Neural cell (in vitro differentiated cells): ENCODE measurements at places on chromosomes 4 and X. TPM values are rescaled to one million over a fixed set of nuclear protein-coding genes. Genes with fewer than 3 reads are reported as not detected.

Gene SETD7
- 12.0 and 20.9 TPM in 2 replicates for polyA plus RNA-seq

Gene HELT
- polyA plus RNA-seq, result not detected in 2 replicates

Gene SPANXD
- not detected in 2 replicates for polyA plus RNA-seq

Gene SYN1
- 4.3 and 6.7 TPM in 2 replicates for polyA plus RNA-seq

Gene FRAS1
- polyA plus RNA-seq, result 2.8 and 3.5 TPM in 2 replicates

Gene FAM193A
- 11.6 and 12.7 TPM in 2 replicates for polyA plus RNA-seq

Gene SPANXN2
- not detected in 2 replicates for polyA plus RNA-seq

Gene CLRN2
- polyA plus RNA-seq, result not detected in 2 replicates

Gene FAM114A1
- 0.32 TPM in 1 of 2 replicates, not detected in the other for polyA plus RNA-seq

Gene TKTL2
- polyA plus RNA-seq, result 0.34 and 0.42 TPM in 2 replicates
